Omental fat pad (tissue), 4 donors: ENCODE measurements at places on chromosomes 1 and 21. TPM values are rescaled to one million over a fixed set of nuclear protein-coding genes. Genes with fewer than 3 reads are reported as not detected.

The TRIM63 gene
- total RNA-seq = 0.74 TPM

The CCDC30 gene
- total RNA-seq = 3.5 TPM

The CLCN6 gene
- 17.3 TPM for total RNA-seq

The LRRN2 gene
- total RNA-seq = 3.5 TPM

The HES5 gene
- not detected for total RNA-seq

The ECE1 gene
- 140 TPM for total RNA-seq

The AGBL4 gene
- total RNA-seq = 0.31 TPM

The AGT gene
- total RNA-seq = 2.5 TPM

The FCGR3B gene
- 5.7 TPM for total RNA-seq

The KRTAP20-2 gene
- total RNA-seq = not detected

The PADI2 gene
- total RNA-seq = 1.6 TPM

The GNL2 gene
- total RNA-seq = 39.6 TPM

The SYT14 gene
- total RNA-seq = not detected

The TFF3 gene
- 23.6 TPM for total RNA-seq

The LENEP gene
- not detected for total RNA-seq

The AMY1B gene
- not detected for total RNA-seq

The AGMAT gene
- 0.24 TPM for total RNA-seq

The TEKT2 gene
- total RNA-seq = 1.1 TPM

The HAPLN2 gene
- not detected for total RNA-seq

The SPATA21 gene
- not detected for total RNA-seq

The CASQ2 gene
- 10.9 TPM for total RNA-seq

The CLCA1 gene
- not detected for total RNA-seq

The TNFRSF14 gene
- total RNA-seq = 26.6 TPM

The NEXN gene
- 30.9 TPM for total RNA-seq

The TRIM17 gene
- total RNA-seq = 3.3 TPM

The PLA2G4A gene
- total RNA-seq = 8.8 TPM

The PTGFR gene
- 1.9 TPM for total RNA-seq

The ST3GAL3 gene
- total RNA-seq = 19.5 TPM

The MPL gene
- total RNA-seq = 0.44 TPM

The SPAG17 gene
- total RNA-seq = 1.2 TPM

The MFSD2A gene
- 75.8 TPM for total RNA-seq

The IFT25 gene
- 15.1 TPM for total RNA-seq

The COL18A1 gene
- total RNA-seq = 110 TPM

The C1orf105 gene
- not detected for total RNA-seq

The TAS1R1 gene
- 0.19 TPM for total RNA-seq

The FABP3 gene
- total RNA-seq = 10.4 TPM

The IVL gene
- total RNA-seq = not detected

The ADGRB2 gene
- 4.4 TPM for total RNA-seq

The SEMA6C gene
- 25.5 TPM for total RNA-seq

The CLDN19 gene
- total RNA-seq = not detected

The SYCP1 gene
- not detected for total RNA-seq

The C2CD2 gene
- 264 TPM for total RNA-seq

The FOXD3 gene
- not detected for total RNA-seq

The CD84 gene
- total RNA-seq = 11.4 TPM

The FCRLA gene
- total RNA-seq = 0.48 TPM

The SPRR2F gene
- total RNA-seq = not detected

The LYPD8 gene
- not detected for total RNA-seq
